ENCODE measurements at places on chromosomes 3 and 15.
A peak's percentile ranks its signal among the peaks of the same experiment; 100 is the strongest.

DNA sequence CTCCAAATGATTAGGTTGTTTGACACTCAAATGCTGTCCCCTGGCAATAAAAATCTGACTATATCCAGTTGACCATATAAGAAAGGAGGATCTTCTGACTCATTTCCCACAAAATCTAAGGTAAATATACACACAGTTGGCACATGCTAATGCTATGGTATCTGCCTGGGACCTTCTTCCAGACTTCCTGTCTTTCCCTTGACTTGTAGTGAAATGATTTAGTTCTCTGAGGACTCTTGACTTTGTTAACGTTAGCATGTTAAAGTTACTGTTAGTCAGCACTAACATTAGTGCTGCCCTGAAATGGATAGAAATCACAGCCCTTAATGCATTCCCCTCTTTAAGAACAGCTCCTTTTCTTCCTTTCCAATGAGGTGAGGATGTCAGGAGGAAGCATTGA is 124.3 kb upstream of the LSAMP start:
- no peak for DNase-seq

DNA sequence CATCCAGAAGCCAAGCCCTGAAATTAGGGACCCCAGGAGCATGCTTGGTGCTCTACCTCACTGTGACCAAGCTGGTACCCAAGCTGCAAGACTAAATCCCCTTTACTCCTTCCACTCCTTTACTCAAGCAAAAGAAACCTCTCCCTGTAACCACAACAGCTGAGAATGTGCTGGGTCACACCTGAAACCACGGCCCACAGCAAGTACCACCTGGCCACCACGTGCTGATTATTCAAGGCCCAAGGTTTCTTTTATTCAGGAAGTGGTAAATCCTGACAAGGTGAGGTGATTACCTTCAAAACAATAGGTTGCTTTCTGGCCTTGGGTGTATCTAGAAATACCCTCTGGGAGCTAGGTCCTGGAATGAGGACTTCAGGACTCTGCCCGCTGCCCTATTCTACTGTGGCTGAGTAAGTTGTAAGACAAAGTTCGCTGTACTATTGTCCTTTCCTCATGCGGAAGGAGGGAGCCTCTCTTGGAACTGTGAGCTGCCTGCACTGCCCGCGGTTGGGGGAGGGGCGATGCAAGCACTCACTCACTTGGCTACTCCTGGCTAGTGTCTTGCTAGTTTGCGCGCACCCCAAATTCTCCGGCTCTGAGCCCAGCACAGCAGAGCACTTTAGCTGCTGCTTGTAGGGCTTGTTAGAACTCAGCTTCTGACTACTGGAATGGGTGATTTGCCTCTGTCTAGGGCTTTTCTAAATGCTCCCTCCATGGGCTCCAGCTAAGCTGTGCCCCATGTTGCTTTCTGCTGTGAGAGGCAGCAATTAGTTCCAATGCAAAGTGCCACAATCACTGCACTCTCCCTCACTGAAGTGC is 487.1 kb upstream of the CNTN3 start:
- no peak for DNase-seq

GRCh38 chr3:48595075-48595525 is at the start of gene COL7A1:
Gene COL7A1, minus strand, starts transcription at chr3:48595329. Its CDS starts 170 bp downstream, at chr3:48595159.
- DNase-seq: no peak

DNA sequence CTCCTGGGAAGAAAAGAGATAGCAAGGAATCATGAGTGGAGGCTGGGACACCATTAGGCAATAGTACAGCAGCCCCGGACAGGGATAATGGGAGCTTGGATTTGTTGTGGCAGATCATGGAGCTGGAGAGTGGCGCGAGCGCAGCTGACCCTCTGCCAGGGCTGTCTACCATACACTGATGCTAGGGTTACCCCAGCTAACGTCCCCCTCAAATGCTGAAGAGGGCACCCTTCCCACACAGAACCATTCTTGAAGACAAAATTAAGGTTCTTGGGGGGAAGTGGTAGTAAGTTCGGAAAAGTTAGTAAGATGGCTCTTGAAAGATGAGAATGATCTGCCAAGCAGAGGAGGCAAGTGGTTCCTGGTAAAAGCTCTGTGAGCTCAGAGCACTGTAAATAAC is 61.1 kb downstream of the ST3GAL6 start:
- DNase-seq: no peak

DNA sequence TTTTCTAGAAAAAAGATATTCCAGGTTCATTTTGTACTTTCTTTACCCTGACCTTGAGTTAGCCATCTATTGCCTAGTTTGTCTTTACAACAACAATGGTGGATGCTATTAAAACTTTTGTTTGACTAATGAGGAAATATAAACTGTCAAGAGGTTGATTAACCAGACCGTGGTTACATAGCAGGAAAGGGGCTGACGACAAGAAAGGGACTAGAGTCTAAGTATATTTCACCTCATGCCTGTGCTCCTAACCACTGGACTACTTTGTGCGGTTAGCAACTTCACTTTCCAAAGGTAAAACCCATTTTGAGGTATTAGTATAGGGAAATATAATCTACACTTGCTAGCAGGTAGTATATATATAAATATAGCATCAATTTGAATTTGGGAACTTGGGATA is 327.1 kb downstream of the SATB1 start:
- DNase-seq: no peak

- DNase-seq: no peak
Observed at GRCh38 chr3:111852540-111852939, 6.5 kb upstream of the PHLDB2 start.

DNA sequence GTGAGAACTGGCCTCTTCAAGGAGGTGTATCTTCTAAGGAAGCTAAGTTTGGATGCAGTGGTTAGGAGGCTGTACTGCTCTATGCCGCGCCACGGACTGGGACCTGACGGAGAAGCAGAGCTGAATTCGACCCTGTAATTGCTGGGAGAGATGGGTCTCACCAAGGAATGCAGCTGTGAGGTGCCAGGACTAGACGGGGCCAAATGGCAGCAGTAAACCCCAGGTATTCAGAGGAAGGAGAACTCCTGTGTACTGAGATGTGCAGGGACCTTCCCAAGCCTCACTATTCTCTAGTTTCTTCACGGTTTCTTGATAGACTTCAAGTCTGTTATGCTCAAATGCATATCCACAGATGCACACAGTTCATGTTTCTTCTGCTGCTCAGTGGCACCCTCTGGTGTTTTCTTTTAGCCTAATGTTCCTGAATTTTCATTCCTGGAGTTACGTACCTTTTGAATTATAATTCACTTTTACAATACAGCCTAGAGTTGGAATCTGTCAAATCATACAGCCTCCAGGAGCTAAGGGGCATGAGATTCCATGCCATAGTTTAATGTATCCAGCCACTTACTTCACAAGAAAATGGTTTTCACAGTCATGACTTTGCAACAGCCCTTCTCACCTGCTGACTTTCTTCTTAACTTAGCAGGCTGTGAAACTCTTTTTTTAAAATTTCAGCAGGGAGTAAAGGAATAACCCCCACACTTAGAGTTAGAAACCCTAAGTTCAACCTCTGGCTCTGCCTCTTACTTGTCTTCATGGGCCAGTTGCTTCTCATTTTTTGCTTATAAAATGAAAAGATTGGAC is 61.8 kb downstream of the GLDN start:
- no peak for DNase-seq

DNA sequence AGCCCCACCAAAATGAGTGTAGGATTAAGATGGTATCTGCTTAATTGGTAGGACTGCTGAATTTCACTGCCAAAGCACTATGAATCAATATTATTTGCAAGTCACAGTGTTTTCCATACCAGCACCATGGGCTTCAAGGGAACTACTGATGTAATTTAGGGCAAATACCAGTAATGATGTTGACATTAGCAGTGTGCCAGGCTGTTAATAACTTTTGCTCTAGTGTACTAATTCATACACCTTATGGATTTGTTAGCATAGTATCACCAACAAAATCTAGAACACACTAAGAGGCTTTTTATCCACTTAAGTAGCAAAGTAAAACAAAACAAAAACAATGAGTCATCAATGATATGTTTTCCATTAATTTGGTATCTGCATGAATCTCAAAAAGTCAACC is 888.2 kb downstream of the CADM2 start:
- no peak for DNase-seq

GRCh38 chr3:99396651-99397275 is 241.6 kb upstream of the COL8A1 start:
- DNase-seq: no peak

DNA sequence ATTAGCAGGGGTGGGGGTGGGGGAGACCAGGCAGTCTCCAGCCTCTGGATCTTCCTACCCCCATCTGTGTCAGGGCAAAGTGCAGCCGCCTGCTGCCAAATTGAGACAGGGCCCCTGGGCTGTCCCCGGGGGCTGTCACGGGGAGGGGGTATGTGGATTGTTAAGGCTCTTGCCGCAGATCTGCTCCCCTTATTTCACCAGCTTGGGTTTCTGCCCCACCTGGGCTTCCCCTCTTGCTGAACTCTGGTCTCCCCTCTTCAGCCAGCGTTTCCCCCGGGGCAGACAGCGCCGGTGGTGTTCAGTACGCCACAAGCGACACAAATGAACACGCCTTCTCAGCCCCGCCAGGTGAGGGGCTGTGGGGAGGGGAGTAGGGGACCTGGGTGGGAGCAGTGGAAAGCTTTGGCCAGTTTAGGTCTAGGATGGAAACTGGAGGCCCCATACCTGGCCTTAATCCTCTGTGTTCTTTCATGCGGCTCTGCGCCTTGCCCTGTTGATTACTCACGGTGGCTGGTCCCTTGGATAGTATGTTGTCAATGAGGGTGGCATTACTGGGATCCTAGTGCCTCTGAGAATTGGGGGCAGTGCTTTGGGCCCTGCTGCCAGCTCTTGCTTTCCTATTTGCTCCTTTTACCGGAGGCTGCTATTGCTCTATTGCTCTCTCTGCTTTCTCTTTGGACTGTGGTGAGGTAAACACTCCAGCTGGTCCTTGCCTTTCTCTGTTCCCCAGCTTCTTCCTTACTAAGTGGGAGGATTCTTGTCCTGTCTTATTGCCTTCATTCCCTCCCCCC is 1.7 kb downstream of the EIF4G1 start:
- DNase-seq: no peak

DNA sequence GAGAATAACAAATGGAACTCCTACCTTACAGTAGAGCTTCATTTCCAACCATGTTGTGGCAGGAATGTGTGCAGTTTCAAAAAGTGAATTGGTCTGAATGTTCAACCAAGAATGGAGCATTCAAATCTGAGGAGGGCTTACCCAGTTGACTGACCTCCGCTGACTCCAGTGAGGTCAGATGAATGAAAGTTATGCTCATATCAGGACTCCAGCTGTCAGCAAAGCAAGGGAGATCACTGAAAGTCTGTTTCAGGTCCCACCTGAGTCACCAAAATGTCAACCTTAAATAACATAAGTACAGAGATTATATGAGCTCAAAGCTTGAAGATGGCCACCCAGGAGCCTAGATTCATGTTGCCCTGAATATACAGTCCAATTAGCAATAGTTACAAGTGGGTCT is 473.5 kb downstream of the RBMS3 start:
- no peak for DNase-seq

GRCh38 chr15:88345962-88346361 is 89.4 kb upstream of the NTRK3 start:
- DNase-seq: no peak

DNA sequence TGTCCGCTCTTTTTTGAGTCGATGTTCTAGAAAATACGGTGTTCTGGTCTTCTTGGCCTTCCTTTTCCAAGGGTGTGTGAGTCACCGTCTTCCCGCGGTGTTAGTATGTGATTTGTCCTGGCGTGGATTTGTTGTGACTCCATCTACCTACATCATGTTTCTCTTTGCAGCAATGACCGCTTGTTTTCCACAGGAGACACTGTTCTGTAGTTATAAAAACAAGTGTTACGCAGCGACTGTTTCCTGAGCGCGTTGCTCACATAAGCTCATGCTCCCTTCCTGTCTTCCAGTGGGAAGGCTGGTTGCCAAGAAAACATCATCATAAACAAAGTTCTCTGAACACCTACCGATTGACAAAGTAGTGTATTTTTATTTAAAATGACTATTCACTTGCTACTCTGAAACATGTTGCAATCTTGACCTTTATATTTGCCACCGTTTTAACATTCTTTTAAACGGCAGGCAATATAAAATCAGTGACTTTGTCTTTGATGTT is 19.0 kb downstream of the USP13 start:
- no peak for DNase-seq

DNA sequence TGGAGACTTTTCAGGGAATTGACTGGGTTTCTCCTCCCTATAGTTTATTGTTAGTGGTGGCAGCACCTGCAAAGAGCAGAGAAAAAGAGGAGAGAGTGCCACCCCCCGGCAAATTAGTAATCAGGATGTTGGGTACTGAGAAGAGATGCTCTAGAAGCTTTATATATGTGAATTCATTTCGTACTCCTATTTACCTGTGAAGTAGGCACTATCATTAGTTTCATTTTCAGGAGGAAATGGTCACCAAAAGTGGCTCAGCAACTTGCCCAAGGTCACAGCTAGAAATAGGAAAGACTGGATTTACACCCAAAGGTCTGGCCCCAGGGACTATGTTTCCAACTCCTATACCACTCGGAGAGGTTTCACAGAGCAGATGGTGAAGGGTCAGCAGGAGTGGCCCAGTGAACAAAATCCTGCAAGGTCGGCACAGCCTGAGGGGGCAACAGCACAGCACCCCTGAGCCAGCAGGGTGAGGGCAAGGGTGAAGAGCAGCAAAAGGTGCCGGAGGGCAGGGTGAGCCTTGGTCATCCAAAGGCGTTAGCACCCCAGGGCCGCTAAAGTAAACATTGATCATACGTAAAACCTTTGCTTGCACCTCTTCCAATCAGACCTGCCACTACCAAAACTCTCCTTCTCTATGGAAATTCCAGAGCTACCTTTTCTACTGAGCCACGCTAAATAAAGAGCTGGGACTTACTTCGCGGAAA is 23.6 kb downstream of the VGLL4 start:
- no peak for DNase-seq

- DNase-seq: peak; percentile 95
Observed at GRCh38 chr3:10242182-10243065, 5.8 kb upstream of the TATDN2 start.

DNA sequence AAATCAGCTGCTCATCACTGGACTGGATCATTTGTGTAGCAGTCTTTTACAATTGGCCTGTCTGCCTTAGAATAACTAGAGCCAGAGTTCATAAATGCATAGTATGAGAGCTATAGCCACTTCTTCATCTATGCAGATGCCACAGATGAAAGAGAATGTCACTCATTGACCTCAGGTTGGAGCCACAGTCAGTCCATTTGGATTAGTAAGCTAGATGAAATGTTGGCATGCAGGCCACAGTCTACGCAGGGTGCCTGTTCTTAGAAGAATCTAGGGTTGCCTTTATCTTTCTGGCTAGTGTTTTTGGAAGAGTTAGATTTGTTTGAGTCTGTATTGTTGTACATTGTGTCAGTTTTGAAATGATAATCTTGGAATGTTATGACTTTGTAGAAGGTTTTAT is 25.4 kb upstream of the EDEM1 start:
- no peak for DNase-seq

DNA sequence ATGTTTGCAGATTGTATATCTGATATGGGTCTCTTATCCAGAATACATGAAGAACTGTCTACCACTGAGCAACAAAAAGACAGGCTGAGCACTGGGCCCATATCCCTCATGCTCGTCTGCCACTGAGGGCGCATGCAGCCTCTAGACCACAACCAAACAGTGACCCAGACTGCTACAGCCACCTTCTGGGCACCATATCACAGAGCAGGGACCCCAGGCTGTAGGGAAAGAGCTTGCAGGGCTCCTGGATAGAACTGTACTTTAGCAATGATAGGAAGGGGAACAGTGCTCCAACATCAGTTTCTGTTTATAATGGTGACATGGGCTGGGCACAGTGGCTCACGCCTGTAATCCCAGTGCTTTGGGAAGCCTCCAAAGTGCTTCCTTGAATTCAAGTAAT is 40.2 kb upstream of the TMEM87A start:
- DNase-seq: no peak

Measured in activated CD4-positive, alpha-beta T cell treated with anti-CD3 and anti-CD28 coated beads, Interleukin-2, amount 10 ng/mL, durations not matched to agents 24 days and 14 days (primary cell).